ENCODE measurements at places on chromosomes 7 and 10.

DNA sequence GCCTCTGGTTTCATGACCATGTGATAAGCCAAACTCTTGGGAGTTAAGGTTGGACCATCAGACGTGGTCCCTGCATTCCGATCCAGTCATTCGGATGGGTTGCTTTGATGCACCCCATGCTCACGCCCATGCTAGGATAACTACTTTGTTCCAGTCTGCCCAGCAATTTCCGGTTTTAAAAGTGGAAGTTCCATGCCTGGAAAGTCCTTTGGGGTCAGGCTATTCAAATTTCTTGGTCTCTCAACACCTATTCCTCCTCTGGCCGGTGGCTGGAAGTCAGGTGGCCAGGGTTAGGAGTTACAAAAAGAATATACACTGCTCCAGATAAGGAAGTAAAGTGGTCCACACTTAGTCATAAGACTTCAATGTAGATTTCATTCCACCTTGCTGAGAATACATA, 37.7 kb upstream of the HABP2 start:
- no peak for DNase-seq

- DNase-seq, result no peak
Measured at GRCh38 chr10:6176691-6177231, 26.0 kb upstream of the PFKFB3 start.

DNA sequence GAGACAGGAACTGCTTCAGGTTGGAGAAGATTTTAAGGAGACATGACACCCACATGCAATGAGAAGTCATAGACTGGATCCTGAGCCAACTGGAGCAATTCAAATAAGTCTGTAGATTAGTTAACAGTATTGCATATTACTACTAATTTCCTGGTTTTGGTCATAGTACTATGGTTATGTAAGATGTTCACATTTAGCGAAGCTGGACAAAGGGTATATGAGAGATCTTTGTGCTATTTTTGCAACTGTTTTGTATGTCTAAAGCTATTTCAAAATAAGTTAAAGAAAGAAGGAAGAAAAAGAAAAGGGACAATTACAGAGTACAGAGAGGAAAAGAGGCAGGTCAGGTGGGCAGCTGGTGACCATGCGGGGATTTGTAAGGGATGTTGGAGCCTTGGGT, 116.5 kb upstream of the SVIL start:
- no peak for DNase-seq

DNA sequence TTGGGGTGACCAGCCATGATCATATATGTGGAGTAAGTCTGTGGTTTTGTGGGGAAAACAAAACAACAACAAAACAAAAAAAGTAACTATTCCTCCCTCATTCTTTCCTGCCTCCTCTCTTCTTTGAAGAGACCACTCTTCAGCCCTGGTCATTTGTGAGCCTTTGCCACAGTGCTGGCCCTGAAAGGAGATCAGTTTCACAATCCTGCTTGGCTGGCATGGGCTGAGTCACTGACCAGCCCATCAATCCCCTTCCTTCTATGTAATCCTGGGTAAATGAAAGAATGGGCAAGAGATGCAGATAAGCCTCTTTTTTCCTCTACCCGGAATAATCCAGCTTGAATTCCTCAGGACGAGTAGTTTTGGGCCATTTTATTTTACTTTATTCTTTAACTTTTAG, 13.6 kb downstream of the CSTF2T start:
- no peak for DNase-seq

DNA sequence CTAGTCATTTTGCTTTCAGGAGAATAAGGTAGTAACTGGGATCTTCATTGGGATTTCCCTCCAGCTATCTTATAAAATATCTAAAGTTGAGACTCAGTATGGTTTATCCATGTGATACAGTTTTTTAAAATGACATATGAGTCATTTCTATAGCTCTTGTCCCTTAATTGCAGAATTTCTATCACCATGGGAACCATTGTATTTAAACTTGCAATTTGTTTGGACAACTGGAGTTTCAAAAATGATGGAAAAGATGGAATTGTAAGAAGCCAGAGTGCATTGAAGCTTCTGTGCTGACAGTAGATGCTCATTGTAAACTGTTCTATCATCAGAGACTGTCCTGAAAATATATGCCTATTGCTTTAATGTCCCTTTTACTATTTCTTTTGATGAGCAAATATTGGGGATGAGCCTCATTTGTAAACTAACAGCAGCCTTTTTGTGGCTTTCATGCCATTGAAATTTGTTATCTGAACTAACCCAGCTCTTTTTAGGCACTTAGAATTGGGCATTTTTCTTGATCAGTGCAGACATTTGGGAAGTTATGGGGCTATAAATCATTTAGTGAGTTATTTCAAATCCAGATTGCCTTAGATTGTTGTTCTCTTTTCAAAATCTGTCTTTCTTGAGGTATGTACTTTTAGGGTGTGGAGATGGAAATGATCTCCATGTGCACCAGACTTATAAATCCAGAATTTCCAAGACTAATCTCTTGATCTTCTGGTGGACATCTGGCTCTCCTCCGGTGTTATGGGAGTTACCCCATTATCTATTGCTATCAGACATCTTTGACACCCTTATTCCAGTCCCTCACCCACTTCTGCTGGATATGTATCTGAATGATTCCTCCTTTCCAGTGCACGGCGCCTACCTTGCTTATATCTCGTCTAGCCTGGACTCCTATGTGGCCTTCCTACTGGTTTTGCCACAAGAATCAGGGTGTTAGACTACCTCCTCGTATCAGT, 159.0 kb downstream of the SND1 start:
- no peak for DNase-seq

DNA sequence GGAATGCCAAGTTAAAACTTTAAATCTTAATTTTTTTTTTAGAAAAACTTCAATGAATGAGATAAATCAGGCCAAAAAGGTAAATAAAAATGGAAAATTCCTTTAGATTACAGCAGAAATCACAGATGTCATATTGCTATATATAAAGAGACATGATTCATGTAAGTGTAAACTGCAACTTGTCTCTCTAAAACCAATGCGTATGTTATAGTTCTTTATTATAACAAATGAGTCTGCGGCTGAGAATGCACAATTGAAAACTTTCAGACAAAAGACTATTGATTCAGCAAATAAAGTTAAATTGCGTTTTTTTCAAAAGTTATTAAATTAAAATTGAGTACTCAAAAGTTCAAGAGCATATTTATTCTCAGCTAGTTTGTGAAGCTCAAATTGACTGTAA, 425.3 kb downstream of the PARD3 start:
- DNase-seq, result no peak

GRCh38 chr7:47000561-47000960, 581.4 kb downstream of the TNS3 start:
- DNase-seq, result no peak

GRCh38 chr7:81195033-81195432, 276.2 kb upstream of the SEMA3C start:
- no peak for DNase-seq

- DNase-seq, result no peak
Measured at GRCh38 chr10:78640796-78641636, 427.8 kb upstream of the ZMIZ1 start.

GRCh38 chr7:87735360-87735759, 107.2 kb downstream of the RUNDC3B start:
- no peak for DNase-seq

GRCh38 chr10:13938950-13939349, 352.2 kb downstream of the PRPF18 start:
- DNase-seq, result no peak

DNA sequence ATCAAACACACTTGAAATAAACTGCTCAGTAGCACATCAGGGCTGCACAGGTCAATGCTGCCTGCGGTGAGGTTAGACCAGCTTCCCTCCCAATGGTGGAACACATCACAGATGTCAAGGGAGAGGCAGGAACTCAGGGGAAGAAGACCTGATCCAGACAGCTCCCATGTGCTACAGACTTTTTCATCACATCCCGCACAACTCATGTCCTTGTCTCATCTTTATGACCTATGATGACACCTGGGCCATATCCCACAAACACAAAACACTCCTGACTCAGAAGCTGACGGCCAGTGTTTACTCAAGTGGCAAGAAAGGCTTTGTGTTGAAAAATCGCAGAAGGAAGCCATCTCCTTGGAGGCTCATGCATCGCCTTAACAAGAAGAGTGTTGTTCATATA, 91.6 kb downstream of the HTR5A start:
- DNase-seq, result no peak

GRCh38 chr10:14753441-14753840, 21.3 kb downstream of the FAM107B start:
- DNase-seq, result no peak

All from anterior cingulate cortex (tissue), 58 donors.